Activated naive CD8-positive, alpha-beta T cell treated with anti-CD3 and anti-CD28 coated beads for 36 hours (primary cell): ENCODE measurements at places on chromosomes 5 and 9.

GRCh38 chr9:113996531-113997001 lies 81.5 kb downstream of the AMBP start:
- DNase-seq: no peak

DNA sequence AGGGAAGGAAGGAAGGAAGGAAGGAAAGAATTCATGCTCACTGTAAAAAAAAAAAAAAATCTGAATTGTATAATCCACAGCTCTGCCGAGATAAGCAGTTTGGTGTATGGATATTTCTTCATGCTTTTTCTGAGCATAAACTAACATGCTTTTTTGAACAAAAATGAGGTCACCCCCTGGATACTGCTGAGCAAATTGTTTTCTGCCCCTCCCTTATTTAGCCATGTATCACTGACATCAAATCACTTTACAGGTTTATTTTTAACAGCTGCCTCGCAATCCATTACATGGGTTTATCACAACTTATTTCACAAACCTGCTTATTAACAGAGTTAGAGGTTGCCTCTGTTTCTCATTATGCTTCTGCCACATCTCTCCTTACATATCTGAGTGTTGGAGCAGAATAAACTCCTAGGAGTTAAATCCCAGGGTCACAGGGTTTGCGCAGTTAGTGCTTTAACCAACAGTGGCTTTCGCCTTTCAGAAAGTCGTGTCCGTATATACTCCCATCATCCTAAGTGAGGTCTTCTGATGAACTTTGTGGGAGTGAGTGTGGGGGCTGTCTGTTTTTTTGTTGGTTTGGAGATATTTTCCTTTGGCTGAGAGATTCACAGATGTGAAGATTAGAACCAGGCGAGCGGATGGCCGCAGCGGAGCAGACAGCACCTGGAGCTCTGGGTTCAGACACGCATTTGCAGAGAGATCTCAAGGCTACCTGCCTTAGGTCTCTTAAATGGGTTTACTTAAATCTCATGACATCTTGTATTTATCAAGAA lies 57.7 kb downstream of the AK8 start:
- no peak for DNase-seq

DNA sequence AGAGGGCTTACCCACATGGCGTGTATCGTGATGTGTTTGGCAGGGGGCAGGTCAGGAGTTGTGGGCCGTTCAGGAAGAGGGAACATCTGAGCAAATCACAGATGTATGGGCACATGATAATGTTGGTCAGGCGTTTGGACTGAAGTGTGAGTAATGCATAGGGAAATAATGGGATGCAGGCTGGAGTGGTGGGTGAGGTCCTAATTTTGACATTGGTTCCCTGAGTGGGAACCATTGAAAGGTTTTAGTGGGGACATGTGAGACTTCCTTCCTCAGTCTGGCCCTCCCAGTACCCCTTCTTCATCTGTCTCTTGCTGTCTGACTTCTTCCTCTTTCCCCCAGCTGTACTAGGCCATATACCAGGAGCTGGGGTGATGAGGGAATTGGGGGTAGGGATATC lies 7.6 kb downstream of the OTULIN start:
- DNase-seq: no peak

- DNase-seq: no peak
Measured at GRCh38 chr9:137088121-137088520, 1.3 kb downstream of the MAN1B1 start.

GRCh38 chr5:151005950-151006576 lies 14.3 kb upstream of the GPX3 start:
- no peak for DNase-seq

- DNase-seq: no peak
Measured at GRCh38 chr5:102628441-102629175, 126.5 kb upstream of the PAM start.

- no peak for DNase-seq
Measured at GRCh38 chr5:141514330-141515133, 25.7 kb downstream of the PCDHGC5 start.

GRCh38 chr5:35246900-35247647 lies 16.8 kb upstream of the PRLR start:
- no peak for DNase-seq

DNA sequence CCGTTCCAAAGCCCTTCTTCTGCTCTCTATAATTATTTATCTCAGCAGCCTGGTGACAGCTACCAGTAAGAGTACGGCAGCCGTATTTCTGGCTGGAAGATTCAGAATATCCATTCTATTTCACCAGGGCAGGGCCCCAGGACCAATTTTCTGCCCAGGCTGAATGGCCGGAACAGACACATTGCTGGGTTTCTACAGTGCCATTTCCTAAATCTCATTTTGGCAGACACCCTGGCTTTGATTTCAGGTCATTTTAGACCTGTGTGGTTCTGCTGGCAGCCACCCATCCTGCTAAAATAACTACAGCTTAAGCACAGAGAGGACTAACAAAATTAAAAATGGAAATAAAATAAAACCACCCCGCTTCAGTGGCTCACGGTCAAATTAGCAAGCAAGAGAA lies 95.0 kb downstream of the CRB2 start:
- no peak for DNase-seq

GRCh38 chr5:176943816-176944215 lies 44.7 kb upstream of the HK3 start:
- DNase-seq: no peak

GRCh38 chr5:62263401-62263800 lies 42.6 kb upstream of the KIF2A start:
- DNase-seq: no peak

DNA sequence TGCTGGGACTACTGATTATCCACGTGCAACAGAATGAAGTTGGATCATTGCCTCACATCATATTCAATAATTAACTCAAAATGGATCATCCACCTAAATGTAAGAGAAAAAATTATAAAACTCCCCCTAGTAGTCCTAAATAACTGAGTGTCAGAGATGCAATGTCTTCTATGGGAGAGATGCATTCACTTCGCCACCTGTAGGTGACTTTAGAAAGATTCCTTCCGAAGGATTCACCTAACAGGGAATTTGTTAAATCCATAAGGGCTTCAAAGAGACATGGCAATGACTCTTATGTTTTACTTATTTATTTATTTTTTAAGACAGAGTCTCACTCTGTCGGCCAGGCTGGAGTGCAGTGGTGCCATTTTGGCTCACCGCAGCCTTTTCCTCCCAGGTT lies 526.0 kb downstream of the MTRR start:
- DNase-seq: no peak

DNA sequence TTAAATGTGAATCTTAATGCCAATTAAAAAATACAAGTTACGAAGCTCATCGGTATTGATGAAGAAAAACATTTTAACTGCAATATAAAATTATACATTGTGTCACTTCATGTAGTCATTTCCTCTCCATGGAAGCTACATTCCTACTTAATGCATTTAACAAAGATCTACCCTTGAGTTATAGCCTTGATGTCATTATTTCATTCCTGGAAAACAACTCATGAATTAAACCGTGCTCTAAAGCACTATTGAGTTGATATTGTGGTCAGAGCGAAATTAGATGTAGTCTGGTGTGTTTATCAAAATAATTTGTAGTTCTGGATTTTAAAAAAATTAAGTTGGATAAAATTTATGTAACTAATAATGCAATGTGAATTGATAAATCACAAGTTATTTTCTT lies 11.1 kb downstream of the C5orf47 start:
- no peak for DNase-seq

DNA sequence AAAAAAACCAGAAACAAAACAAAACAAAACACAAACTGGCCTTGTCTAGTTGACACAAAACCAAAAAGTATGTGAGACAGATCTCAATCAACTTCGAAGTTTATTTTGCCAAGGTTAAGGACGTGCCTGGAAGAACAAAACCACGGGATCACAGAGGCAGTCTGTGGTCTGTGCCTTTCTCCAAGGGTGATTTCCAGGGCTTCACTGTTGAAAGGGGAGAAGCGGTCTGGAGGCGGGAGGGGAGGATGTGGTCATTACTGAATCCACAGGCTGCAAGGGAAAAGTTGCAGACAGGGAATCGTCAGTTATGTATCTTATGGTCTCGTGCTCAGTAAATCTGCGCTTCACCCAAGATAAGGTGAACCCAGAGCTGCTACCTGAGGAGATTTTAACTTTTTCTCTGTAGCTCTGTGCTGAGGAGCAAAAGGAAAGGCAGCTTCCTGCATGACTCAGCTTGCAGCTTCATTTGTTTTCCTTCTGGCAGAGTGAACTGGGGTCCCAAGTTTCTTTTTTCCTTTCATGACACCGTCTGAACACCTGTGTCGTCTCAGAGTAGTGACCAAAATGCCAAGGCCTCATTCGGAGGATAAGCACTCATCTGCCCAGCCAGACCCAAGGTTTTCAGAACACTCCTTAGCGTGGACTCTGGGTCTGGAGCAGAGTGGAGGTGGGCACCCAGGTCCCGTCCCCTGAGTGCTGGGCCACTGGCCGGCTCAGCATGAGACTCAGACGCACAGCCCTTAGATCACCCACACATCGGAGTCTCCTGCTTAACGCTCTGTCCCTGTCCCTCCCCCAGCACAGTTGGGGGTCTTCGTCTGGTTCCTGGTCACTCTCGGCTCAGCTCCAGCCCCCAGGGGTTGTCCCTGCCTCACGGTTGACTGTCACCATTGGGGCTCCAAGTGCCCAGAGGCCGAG lies 25.9 kb downstream of the ROPN1L start:
- DNase-seq: no peak

- no peak for DNase-seq
Measured at GRCh38 chr5:82106756-82107155, 134.9 kb downstream of the ATG10 start.

DNA sequence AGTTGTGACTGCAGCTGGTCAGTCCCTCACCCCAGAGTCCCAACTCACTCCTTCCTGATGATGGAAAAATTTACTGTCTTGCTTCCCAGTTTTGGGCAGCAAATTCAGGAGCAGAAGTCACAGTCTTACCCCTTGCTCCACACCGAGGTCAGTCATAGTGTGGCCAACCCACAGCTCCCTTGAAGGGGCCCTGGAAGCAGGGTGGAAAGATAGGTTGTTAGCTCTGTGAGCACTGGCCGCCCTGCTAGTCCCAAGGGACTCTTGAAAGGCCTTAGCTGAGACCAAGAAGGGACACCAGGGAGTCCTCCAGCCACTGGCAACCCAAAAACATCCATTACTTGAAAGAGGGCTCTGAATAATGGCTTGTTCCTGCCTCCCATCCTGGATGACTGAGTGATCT lies 40.0 kb downstream of the GSN start:
- DNase-seq: no peak

GRCh38 chr5:30523061-30523460 lies 670.4 kb upstream of the CDH6 start:
- no peak for DNase-seq

DNA sequence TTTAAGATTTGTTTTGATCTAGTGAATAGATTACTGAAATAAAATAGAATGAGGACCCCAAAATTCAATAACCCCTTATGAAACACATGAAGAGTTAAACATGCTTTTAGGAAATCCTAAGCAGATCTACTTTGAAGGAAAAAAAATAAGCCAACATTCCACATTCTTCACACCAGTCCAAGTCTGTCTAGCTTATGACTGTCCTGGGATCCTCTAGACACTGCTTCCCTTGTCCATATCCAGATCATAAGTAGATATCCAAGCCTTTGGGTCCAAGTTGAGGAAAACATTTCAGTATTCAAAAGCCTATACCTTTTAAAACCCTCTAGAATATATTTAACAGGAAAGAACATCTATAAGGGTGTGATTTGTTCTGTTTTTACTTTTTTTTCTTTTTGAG lies 58.8 kb upstream of the MINAR2 start:
- no peak for DNase-seq

- DNase-seq: no peak
Measured at GRCh38 chr9:89985068-89985467, 380.3 kb downstream of the GADD45G start.

- DNase-seq: no peak
Measured at GRCh38 chr9:136537896-136538598, 7.8 kb downstream of the NOTCH1 start.

- DNase-seq: no peak
Measured at GRCh38 chr5:135561266-135561665, 17.5 kb downstream of the CXCL14 start.

DNA sequence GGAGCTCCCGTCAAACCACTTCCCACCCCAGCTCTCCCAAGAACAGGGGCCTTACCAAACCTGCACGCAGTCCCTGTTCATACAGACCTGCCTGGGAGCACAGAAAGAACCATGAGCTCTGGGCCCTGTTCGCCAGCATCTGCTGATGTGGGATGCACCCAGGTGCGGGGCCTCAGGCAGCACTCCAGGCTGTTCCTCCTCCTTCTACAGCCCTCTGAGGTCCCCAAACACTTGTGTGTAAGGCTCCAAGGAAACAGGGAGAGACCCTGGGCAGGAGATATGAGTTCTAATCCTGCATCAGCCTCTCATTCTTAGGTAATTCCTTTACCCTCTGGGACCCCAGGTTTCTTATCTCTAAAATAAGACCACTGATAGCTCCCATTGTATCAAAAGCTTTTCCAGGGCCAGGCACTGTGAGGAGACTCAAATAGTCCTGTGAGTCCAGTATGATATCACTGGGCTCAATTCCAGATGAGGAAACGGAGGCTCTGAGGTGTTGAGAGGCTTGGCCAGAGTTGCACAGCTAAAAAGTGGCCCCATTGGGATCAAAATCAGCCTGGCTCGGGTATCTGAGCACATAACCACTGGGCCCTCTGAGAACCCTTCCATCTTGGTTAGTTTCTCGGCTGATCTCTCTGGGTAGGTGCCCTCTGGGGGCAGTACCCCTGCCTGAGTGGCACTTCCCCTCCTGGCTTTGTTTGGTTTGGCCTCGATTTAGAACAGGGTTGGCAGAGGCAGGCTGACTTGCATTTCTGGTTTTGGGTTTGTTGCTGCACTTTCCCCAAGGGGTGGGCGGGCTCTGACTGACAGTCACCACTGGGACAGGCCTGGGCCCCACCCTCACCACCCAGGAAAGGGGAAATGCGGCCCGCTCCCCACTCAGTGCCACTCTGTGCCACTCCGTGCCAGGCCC lies 116.8 kb downstream of the RGS3 start:
- peak; percentile 58 for DNase-seq

DNA sequence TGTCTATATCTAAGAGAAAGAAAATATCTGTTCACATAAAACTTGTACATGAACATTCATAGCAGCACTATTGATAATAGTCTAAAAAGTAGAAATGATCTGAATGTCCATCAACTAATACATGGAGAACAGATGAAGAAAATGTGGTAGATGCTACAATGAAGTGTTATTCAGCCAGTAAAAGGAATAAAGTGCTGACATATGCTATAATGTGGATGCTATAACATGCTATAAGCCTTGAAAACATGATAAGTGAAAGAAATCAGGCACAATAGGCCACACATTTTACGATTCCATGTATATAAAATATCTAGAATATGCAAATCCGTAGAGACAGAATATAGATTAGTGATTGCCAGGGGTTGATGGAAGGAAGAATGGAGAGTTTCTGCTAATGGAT lies 146.8 kb downstream of the SEMA5A start:
- DNase-seq: no peak

DNA sequence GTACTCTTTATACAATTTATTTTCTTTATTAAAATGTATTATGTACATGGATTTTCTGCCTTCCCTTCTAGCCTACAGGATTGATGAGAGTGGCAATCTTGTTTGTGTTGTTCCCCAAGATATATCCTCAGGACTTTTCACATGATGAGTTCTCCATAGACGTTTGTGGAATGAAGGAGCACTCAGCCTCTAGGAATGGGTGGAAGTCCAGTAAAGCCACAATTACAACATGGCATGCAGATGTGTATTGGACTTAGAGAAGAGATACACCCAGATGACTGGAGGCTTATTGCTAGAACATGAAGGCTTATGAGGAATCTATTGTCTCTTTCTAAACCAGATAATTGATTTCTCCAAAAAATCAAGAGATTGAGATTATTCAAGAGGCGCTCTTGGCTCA lies 8.2 kb upstream of the DOCK2 start:
- no peak for DNase-seq
